GDM1 (cell line): ENCODE measurements at places on chromosomes 3 and 15.

DNA sequence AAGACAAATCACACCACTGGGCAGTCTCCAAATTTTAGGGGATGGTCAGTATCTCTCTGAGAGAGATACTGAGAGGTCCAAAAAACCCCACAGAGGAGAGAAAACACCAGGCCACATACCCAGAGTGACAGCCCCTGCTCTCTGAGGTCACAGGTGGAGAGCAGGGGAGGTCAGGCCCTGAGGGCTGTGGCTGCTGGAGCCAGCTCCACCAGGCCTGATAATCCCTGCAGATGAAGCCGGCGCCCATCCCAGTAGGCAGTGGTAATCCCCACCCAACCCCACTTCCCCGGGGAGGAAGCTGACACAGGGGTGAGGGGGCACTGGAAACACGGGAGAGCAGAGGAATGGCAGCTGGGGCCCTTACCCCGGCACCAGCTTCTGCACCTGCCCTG, 31.2 kb upstream of the SRP14 start:
- DNase-seq: no peak

DNA sequence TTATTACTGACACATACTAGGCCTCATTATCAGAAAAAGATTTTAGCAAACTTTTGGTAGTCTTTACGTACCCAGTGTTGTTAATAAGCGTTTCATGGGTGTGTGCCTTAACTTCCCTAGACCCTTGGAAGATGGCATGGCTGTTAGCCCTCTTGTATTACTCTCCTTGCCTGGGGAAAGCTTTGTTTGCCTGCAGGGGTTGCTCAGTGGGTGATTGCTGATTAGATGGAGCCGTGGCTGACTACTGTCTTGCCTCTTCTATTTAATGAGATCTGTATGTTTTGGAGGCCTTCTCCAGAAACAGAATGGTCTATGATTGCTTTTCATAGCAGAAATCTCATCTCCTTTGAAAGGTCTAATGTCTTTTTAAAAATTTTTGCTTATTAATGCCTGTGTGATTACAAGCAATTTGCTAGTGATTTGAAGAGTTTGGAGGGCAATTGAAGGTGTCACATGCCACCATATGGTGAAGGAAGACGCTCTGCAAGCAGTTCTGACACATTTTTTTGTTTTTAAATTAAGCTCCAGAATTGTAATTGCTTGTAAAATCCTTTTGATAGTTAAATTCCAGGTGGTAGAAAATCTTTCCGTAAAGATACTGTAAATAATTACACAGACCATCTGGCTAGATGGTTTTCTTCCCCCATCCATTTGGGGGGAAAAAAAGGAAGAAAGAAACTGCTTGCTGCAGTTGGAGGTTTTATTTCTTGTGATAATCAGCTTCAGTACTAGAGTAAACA, 11.4 kb upstream of the C3orf20 start:
- no peak for DNase-seq

GRCh38 chr3:23405081-23405480, 202.0 kb downstream of the UBE2E2 start:
- no peak for DNase-seq

DNA sequence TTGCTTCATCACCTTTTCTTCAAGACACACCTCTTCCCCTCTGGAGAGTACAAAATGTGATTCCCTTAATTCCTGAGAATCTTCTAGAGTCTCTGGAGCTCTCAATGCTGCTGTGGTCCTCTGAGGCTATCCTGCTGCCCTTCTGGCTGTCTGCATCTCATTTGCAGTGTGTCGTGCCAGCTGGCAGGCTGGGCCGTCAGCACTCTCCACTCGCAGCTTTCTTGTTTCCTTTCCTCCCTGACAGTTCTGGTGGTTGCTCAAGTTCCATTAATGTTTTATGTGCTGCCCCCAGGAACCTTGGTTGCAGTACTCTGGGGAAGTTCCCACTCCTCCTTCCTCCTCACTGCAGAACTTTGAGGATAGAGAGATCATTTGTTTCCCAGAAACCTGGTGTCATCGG, 210.8 kb upstream of the ROPN1 start:
- DNase-seq: no peak

DNA sequence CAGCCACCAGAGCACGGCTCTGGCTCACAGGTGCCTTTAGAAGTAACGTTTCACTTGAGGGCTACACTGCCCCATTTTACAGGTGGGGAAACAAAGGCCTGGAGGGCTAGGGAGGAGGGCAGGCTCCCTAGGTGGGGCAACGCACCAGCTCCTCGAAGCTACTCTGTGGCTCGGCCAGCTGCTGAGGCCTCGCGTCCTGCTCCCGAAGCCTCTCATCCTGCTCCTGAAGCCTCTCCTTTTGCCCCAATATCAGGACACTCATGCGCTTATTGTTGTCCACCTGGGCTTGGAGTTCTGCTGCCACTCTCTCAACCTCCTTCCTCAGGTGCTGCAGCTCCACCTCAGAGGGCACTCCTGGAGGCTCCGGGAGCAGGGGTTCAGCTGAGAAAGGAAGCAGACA, 28.2 kb upstream of the OR4F6 start:
- DNase-seq: no peak

DNA sequence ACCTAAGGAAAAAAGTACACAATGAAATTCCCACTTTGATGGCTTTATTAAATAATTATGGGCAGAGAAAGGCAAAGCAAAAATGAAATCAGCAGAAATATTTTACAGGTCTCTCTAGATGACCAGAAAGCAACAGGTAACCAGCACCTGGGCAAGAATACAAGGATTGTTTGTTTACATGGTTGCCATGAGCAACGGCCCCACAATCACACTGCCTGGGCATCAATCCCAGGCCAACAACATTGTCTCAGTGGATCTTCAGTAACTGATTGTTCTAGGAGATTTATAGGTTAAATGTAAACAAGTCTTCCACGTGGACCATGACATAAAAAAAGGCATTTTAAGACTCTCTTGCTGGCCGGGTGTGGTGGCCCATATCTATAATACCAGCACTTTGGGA, 82.6 kb downstream of the PDZRN3 start:
- DNase-seq: no peak

- DNase-seq: no peak
These were observed 21.9 kb upstream of the SRPRB start for GRCh38 chr3:133783762-133784161.

DNA sequence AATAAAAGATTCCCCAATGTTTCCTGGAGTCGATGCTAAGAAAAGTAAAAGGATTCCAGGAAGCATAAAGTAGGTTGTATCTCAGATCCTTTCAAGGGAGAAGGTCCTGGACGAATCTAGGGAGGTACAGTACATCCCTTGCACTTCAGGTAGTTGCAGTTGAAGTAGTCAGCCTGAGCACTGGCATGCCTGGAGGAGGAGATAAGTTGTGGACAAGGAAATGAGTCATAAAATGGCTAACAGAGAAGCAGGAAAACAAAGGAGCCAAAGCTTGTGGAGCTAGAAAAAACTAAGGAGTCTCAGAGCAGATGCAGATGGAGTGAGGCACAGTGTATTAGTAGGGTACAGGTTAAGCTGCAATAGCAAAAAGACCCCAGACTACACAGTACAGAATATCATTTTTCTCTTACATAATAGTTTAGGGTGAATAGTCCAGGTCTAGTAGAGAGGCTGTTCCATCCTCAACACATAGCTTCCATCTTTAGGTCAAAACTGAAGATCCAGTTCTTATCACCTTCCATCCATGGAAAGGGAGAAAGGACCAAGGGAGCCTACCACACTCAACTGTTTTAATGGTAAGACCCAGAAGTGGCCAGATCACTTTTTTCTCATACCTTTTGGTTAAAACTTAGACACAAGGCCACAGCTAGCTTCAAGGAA, 41.3 kb downstream of the COL6A5 start:
- DNase-seq: no peak

- no peak for DNase-seq
These were observed 15.0 kb downstream of the RPLP1 start for GRCh38 chr15:69467636-69468035.

GRCh38 chr15:47505712-47506328, 211.5 kb upstream of the SEMA6D start:
- no peak for DNase-seq

DNA sequence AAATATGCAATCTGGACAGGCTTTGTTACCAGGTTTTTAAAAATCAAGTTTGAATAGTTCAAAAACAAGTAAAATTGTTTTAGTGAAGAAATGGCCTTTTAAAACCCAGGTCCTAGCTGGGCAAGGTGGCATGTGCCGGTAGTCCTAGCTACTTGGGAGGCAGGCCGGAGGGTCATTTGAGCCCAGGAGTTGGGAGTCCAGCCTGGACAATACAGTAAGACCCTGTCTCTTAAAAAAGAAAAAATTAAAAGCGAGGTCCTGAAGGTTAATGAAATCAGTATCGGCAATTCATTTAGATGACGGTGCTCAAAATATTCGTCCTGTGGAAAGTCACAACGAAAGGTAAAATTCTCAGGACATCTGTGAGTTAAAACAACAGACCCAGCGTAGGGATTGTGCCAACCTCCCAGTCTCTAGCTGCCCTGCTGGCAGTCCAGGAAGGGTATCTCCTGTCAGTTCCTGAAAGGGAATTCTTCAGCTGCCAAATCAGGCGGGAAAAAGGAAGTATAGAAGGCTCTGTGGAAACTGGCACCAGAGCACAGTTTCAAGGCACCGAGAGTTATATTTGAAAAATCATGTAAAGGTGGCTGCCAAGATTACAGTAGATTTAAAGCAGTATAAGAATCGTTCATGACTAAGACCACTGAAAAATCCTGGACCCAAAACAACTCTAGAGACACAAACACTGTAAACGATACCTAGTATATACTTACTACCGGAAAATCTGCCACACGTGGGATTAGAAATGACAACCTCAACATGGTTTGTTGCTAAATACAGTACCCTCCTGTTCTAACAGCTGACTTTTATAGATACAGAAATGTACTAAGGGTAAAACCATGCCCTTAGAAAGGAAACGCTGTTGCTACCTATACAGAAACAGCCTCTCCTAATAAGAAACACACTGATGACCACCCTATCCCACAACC, 1.2 kb upstream of the ABHD17C start:
- DNase-seq: no peak

DNA sequence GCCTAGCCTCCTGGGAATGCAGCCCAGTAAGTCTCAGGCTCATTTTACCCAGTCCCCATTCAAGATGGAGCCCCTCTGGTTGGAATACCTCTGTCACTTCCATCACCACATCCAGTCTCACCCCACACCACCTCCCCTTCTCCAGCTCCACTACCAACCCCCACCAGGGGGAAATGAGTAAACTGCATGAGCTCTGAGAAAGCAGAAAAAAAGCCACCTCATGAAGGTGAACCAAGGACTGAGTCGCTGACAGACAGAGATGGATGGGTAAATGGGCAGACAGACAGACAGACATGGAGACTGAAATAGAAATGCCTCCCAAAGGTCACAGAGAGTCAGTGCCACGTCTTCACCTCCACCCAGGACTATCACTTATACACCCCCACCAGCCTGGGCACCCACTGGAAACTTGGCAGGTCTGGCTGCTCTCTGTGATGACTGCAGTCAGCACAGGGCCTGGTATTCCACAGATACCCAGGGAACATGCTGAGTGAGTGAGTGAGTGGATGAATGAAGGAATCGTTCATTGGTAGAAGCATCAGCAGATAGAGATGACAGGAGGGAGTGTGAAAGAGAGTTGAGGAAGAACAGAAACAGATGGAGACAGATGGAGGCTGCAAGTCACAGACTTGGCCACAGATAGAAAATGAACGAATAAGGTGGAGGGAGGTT, 4.9 kb upstream of the LOXL1 start:
- no peak for DNase-seq

- no peak for DNase-seq
These were observed 240.4 kb downstream of the RBMS3 start for GRCh38 chr3:29521293-29521692.

DNA sequence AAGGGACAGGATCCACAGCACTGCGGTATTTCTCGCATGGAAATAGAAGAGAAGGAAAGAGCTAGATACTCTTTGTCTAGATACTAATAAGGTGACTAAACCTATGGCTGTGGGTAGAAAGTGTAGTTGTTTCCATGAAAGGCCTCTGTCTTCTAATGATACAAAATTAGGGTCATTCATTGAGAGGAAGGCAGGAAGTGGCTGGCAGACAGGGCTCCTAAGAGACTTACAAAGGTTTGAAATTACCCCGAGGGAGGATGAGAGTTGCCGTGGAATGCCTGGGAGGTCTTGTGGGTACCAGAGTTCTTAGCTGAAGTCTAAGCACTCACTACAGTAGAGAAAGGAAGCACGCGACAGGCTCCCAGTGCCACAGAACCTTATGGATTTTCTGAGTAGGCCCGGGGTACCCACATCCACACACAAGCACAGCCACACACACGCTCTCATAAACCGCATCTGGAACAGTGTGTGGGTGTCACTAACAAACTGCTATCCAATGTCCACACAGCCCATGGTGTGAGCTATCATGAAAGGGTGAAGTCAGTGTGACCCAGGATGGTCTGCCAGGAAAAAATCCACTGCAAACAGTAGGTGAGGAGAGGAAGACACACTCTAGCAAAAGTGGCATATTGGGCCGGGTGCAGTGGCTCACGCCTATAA, 221.4 kb downstream of the FAM43A start:
- no peak for DNase-seq

- no peak for DNase-seq
These were observed 45.3 kb upstream of the VILL start for GRCh38 chr3:37945156-37945806.
